ENCODE measurements at places on chromosomes 3 and 15. TPM values are rescaled to one million over a fixed set of nuclear protein-coding genes. Genes with fewer than 3 reads are reported as not detected.

DNA sequence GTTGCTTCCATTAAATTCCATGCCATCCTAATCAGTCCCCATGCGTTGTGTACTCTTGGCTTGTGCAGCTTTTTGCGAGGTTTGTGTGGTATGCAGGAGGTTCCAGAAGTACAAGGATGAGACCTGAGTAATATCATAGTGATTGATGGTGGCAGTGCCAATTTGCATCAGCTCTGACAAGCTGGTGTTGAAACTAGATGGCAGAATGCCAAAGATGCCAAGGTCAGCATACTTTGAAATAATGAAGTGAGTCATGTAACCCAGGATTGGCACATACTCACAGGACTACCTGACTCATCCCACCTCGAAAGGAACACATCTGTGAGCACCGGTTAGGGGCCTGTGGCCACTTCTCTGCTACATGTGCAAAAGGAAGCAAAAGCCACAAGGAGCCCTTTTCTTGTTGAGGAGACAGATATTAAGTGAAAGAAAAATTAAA lies 14.3 kb downstream of the KAT2B start:
- H3K4me1 ChIP-seq, result peaks cover 15% of the 10 kb centered on the region
- no peaks in the 10 kb centered on the region for H3K36me3 ChIP-seq
- H3K4me3 ChIP-seq, result no peak overlapping the region
- no peaks in the 10 kb centered on the region for H3K27me3 ChIP-seq
- H3K27ac ChIP-seq, result no peak overlapping the region

IL12A gene
- total RNA-seq, result 2.8 TPM

NANOGP8 gene
- not detected for total RNA-seq

- no peaks in the 10 kb centered on the region for H3K27me3 ChIP-seq
- no peaks in the 10 kb centered on the region for H3K36me3 ChIP-seq
- no peaks in the 10 kb centered on the region for H3K4me1 ChIP-seq
- no peak for DNase-seq
- H3K4me3 ChIP-seq, result no peak overlapping the region
Observed at GRCh38 chr3:117168896-117169295, 459.3 kb downstream of the TUSC7 start.

DZIP1L gene
- 9.6 TPM for total RNA-seq

- no peaks in the 10 kb centered on the region for H3K27me3 ChIP-seq
- H3K27ac ChIP-seq, result no peak overlapping the region
- no peak for DNase-seq
- no peak overlapping the region for H3K4me3 ChIP-seq
- peaks cover 8% of the 10 kb centered on the region for H3K4me1 ChIP-seq
Observed at GRCh38 chr3:126114443-126115386, 30.8 kb upstream of the SLC41A3 start.
